ENCODE measurements at places on chromosomes 1 and 21.

GRCh38 chr21:37758982-37759381 is 157.3 kb downstream of the KCNJ6 start:
- no peak for DNase-seq

DNA sequence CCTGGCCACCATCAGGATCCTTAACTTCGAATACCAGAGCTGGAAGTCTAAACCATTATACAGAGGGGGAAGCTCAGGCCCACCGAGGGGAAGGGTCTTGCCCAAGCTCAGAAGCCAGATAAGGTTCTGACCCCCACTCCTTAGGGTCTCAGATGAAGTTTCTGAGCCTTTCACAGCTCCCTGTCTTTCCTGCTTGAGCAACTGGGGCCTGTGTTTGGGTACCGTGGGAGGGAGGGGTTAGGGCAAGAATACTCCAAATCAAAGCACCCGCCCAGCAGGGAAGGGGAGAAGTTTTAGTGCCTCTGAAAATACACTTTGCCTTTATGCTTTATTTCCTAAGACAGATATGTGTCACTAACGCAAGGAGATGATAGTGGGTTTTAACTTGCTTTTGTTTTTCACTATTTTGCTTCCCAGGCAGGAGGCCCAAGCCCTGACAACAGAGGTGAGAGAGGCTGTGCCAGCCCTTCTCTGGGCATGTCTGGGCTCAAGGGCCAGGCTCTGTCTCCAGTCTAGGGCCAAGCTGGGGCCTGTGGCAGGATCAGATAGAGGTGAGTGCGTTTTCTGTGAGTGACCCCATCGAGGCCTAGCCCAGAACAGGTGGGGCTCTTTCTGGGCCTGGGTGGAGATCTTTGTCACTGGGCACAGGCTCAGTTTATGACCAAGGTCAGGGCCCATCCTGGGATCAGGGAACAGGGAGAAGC is 20.5 kb upstream of the TENT5B start:
- DNase-seq, result no peak

DNA sequence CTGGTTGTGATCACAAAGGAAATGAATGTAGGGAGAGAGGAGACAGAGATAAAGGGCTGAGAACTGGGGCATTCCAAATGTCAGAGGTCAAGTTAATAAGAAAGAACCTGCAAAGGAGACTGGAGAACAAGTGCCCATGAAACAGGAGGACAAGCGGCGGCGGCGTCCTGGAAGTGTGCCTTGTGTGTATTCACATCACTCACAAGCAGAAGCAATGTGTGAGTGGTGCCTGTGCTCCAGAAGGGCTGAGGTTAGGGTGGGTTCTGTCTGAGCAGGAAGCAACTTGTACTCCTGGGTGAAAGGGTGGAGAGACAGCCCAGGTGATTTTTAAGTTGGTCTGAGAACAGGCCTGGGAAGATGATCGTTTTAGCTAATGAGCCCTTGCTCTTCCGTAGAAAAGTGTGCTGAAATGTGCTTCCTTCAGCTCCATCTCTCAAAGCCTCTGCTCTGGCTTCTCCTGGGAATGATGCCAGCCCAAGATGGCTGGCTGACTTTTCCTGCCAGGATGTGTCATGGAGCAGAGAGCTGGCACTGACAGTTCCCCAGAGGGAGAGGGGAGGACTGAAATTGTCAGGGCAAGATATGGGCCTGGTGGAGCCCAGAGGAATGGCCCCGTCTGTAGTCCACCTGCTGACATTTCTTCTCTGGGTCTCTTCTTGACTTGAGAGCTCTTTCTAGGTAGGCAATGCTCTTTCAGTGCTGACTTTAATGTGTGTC is 25.1 kb upstream of the PLEKHA6 start:
- no peak for DNase-seq

DNA sequence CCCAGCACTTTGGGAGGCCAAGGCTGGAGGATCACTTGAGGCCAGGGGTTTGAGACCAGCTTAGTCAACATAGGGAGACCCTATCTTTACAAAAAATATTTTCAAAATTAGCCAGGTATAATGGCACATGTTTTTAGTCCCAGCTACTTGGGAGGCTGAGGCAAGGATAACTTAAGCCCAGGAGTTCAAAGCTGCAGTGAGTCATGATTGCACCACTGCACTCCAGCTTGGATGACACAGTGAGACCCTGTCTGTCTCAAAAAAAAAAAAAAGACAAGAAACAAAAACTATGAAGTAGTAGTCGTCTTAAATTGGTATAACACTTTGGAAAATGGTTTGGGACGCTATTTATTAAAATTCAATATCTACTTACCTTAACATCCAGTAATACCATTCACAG is 7.7 kb downstream of the AIM2 start:
- DNase-seq, result no peak

DNA sequence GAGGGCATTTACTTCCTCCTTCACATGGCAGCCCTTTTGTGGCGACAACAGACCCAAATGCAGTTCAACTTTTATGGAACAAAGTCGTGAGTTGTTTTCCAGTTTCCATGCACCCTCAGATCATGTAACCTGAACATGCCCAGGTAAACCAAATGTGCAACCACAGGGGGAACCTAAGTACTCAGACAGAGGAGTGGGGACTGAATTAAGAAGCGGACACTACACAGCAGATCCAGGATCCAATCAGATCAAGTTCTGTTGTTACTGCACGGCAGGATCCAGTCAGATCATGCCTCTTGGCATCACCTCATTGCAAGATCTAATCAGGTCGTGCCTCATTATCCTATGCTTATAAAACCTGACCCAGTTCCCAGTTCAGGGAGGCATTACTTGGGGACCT is 115.7 kb downstream of the MATN1 start:
- DNase-seq, result no peak

DNA sequence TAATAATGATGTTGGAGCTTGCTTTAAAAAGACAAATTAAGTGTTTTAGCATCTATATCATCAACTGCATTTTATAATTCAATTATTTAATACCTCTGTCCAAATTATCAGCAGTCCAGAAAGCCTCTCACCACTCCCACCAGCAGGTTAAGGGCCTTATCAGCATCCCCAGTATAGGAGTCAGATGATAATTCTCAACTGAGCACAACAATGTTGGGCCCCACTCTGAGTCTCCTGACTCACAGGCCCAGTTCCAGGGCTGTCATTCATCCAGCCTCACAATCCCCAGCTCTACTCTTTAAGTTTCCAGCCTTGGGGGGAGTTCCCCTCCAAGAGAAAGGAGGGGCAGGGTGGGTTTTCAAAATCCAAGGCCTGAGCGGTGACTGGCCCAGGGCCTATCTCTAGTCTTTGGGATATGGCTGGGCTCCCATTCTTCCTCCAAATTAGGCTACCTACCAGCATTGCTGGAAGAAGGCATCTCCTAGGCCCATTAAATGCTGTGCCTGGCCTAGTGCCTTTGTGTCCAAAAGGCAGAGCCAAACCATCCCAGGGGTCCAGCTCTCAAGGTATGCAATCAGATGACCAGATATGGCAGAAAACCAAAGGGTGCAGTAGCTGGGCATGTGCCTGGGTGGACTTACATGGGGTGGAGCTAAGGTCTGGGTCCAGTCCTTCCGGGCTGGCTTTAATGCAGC is 134.1 kb downstream of the GLUL start:
- no peak for DNase-seq

- no peak for DNase-seq
Measured at GRCh38 chr1:151273924-151274466, 8.1 kb upstream of the ZNF687 start.

GRCh38 chr1:29711582-29712283 is 475.4 kb downstream of the PTPRU start:
- DNase-seq, result no peak

DNA sequence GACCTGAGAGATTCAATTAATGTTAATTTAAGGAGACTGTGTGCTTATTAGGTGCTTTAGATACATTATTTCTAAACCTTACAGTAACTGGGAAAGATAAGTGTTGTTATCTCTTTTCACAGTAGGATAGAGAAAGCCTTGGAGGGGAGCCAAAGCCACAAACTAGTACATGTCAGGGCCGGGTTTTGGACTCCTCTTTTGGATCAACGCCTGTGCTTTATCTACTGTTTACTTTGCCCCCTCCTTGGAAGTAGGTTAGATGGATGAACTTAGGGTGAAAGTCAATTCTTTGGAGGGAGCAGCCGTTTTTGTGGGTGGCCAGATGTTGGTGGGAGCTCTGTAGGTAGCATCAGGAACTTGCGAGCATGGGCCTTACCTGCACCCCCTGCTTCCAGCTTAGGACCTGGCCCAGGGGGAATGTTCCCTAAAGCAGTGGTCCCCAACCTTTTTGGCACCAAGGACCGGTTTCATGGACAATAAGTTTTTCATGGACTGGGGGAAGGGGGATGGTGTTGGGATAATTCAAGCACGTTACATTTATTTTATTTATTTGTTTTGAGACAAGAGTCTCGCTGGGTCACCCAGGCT is 1.7 kb downstream of the HHAT start:
- no peak for DNase-seq

DNA sequence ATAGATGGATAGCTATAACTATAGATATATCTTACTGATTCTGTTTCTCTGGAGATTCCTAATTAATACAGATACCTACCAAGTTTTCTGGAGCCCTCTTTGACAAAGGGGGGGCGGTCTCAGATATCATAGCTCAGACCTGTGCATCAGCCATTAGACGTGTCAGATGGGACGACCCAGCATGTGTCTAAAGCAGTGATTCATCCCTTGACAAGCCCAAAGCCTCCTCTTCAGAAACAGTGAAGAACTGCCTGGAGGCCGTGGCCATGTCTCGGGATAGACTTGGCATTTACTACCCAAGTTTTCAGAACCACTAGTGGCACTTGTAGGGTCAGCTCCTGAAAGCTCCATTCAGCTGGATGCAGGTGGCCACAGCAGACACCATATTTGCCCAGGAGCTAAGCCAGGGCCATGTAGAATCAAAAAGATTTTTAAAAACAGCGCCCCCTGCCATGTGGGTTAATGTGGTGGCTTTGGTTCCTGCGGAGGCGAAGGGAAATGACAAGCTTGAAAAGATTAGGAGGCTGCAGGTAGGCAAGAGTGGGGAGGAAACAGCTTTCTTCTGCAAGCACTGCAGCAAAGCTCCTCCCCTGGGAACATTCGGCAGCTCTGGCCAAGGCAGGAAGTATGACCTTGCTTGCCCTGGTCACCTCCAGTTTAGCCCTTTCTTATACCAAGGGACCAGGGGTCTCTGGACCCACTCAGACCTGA is 82.2 kb downstream of the FBXO2 start:
- no peak for DNase-seq

GRCh38 chr1:15212216-15212953 is 34.6 kb upstream of the FHAD1 start:
- no peak for DNase-seq

DNA sequence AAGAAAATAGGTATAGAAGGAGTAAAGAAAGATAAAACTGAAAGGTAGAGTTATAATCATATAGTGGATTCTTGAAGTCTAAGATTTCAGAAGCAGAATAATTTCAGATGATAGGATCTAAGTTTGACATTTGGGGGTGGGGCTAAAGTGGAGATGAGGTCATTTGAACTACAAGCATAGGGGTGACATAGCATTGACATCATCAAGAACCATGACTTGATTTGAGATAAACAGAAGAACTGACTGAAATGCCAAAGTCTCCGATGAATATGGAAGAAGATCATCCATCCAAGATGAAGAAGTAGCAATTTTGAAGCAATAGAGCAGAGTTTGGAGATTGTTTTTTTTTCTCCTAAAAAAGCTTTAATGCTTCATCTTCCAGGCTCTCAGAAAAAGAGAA is 122.3 kb downstream of the MACF1 start:
- no peak for DNase-seq

DNA sequence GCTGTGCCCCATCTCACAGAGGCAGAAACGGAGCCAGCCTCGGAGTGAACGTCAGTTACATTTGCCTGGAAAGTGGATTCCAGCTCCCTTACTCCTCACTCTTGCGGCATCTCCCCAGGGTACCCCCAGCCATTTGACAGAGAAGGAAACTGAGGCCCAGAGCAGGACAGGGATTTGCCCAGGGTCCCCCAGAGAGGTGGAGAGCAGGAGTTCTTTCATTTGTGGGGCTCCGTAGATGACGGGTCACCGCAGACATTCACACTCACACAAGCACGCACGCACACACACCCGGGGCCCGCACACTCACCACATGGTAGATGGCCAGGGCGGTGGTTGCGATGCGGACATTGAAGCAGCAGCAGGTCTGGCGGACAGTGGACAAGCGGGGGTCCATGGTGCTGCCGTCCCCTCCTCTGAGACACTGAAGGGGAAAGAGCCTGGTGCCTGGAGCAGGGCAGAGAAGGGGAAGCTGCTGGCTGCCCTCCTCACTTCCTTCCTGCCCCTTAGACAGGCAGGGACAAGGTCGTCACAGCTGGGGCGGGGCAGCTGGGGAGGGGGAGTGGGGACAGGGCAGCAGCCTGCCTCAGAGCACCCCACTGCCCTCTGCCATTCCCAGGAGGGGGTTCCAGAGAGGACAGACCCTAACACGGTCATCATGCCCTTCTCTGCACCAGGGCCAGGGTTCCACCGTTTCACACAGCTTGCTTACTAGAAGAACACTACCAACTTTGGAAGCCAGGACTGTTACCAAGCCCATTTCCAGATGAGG is at the start of gene LAPTM5:
LAPTM5 (minus strand) TSS at position 423 of the 769 bp plus-strand sequence; CDS start at position 394, 29 bp downstream.
- no peak for DNase-seq

DNA sequence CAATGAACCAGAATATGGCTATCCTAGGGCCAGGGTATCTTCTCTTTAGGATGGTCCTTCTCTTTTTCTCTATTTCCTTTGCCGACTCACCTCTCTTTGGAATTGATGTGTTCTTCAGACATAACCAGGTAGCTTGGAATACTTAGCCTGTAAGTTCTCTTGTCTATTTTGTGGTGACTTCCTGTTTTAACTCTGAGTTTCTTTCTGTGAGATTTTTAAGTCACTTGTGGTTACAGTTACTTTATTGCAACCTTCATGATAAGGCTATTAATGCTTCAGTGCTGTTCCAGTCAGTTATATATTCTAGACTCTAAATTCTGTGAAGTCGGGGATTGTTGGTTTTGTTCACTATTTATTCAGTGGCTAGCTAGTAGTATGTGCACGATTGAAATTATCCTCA is 46.2 kb downstream of the DISP1 start:
- no peak for DNase-seq

DNA sequence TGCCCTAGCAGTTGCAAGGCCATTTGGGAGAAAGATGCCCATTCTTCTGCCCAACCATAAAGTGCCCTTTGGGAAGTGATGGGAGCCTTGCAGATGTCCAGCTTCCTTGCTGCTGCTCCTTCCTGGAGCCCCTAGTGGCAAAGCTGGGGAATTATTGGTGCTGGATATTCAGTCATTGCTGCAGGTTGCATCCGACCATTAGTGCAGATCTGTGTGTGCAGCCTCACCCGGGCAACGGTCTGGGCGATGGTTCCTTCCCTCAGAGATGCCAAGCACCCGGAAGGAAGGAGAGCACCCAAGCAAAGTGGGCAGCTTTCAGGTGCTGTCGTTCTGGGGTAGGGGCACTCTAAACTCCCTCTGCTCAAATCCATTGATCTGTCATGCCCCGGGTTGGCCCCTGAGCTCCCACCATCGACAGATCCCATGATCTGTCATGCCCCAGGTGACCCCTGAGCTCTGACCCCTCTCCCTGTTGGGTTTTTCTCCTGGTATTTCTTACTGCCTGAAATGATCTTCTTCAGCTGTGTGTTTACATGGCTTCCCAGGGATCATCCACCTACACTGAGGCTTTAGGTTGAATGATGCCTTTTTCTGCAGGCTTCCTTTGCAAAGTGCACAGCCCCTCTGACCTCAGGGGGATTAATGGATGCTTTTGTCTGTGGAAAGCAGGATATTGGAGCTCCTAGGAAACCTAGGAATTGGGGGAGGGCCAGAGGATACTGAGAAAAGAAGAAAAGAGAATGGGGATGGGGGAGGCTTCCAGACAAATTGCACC is 467.5 kb downstream of the PTPRU start:
- no peak for DNase-seq

Data from hypothalamus (tissue), 51 donors.